ENCODE measurements at places on chromosomes 1 and 21.

- no peak for DNase-seq
Observed at GRCh38 chr1:233340031-233340555, 12.6 kb downstream of the MAP3K21 start.

DNA sequence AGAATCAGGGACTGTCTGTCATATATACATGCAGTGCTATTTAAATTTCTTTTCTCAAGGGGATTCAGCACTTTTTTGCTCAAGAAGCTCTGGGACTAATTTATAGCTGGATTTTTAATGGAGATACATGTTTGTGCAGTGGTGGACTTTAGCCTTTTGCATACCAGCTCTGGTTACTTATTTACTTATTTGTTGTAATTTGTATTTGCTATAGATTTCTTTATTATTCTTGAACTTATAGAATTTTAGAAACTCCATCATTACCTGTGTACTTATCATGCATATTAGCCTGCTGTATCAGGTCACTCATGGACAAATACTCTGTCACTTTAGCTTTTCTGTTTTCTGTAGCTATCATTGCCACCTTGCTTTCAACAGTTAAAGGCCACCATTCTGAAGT, 1296.9 kb upstream of the TMPRSS15 start:
- no peak for DNase-seq

DNA sequence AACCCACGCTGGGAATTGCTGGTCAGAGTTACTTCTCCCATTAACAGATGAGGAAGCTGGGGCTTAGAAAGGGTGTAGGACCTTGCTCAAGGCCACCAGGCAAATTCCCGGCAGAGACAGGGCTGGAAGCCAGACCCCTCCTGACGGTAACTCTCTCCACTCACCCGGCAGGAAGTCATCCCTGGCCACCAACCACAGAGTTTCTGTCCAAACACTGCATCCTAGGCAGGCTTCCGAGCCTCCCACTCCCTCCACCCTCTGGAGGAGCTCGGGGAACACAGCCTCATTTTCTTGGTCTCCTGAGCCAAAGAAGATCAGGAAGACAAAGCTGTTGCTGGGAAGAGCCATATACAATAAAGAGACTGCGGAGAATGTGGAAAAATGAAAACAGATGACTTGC, 25.0 kb upstream of the ZNF436 start:
- no peak for DNase-seq

DNA sequence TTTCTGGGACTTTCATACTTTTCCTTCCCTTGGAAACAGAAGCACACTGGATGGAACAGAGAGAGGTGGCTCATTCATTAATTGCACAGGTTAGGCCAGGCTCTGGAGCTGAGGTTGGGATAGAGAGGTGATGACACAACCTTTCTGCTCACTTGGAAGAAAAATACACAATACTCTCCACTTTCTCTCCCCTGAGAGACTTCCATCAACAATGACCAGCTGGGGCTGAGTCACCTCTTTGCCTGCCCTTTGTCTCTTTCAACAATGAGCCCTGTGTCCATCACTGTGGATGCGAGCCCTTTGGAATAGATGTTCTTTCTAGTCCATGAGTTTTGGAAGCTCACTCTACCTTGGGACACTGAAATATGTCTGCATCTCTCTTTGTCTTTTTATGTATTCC, 43.1 kb downstream of the ATP2B4 start:
- DNase-seq, result no peak

GRCh38 chr1:6330410-6330911, 63.1 kb downstream of the ACOT7 start:
- DNase-seq, result no peak

DNA sequence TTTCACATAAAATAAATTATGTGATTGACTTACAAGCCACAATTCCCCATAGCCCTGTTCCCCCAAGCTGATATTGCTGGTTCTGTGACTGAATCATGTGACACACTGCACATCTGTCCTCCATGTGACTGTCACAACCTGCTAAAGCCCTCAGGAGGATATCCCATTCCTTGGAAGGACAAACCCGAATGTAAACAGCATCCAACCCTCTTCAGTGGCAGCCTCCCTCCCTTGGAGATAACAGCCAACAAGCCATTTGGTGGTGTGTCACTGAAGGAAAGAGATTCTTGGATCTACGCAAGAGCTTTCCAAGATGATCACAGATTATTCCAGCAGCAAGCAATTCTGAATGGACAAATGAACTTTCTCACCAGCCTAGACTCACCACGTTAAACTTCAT, 153.9 kb upstream of the TIAM1 start:
- DNase-seq, result no peak

- peak; percentile 79 for DNase-seq
Observed at GRCh38 chr1:183689762-183690204, 36.7 kb upstream of the APOBEC4 start.

DNA sequence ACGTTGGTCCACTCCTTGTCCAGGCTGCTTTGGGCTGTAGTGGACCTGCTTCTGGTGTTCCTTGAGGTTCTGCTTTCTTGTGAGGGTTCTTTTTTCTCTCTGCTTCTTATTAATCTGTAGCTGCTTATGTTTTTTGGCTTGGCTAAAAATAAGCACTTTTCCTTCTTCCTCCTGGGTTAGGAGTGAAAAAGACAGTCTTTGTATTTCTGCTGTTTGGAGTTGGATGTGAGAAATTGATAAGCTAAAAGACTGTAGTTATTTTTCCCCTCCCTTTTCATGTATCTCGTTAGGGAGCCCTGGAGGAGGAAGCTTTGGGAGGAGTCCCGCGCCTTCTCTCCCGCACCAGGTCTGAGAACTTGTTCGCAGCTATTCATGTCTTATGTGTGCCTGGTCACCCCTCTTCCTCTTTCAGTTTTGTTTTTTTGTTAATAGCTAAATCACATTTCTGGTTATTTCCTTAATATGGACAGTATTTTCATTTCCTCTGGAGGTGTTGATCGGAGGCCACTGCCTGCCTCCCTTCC, 79.0 kb downstream of the GALNT2 start:
- peak; percentile 40 for DNase-seq

- peak; percentile 47 for DNase-seq
Observed at GRCh38 chr1:56533621-56534020, 45.7 kb downstream of the PLPP3 start.

GRCh38 chr1:151773702-151774101, 10.4 kb upstream of the MRPL9 start:
- no peak for DNase-seq

- no peak for DNase-seq
Observed at GRCh38 chr21:35404247-35404646, 355.1 kb upstream of the RUNX1 start.

DNA sequence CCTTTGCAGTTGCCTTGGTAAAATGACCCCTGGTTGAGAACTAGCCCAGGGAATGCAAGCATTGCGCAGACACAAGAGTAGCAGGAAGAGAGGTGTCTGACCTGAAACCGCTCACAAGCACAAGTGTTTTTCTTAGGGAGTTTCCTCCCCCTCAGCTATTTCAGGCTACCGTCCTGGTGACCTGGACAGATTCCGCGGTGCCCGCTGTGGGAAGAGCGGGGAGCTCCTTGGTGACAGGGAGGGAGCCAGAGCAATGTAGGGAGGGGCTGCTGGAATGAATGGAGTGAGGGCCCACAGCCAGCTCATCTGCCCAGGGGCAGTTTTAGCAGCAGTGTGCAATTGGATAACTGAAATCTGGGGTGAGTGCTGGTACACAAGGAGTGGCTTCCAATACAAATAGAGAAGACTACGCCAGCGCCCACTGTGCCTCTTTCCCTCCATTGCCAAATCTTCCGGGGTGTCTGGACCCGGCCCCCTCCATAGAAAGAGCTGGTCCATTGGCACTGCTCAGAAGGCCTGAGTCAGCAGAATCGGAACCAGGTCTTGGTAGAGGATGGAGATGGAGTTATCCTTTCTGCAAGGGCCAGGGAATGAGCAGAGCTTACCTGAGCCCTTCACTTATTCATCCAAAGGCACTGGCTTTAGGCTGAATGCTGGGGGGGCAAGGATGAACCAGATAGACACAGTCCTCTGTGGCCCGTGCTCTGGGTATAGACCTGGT, 82.8 kb downstream of the TRABD2B start:
- DNase-seq, result no peak

- DNase-seq, result no peak
Observed at GRCh38 chr1:167893798-167894197, 20.1 kb downstream of the ADCY10 start.

DNA sequence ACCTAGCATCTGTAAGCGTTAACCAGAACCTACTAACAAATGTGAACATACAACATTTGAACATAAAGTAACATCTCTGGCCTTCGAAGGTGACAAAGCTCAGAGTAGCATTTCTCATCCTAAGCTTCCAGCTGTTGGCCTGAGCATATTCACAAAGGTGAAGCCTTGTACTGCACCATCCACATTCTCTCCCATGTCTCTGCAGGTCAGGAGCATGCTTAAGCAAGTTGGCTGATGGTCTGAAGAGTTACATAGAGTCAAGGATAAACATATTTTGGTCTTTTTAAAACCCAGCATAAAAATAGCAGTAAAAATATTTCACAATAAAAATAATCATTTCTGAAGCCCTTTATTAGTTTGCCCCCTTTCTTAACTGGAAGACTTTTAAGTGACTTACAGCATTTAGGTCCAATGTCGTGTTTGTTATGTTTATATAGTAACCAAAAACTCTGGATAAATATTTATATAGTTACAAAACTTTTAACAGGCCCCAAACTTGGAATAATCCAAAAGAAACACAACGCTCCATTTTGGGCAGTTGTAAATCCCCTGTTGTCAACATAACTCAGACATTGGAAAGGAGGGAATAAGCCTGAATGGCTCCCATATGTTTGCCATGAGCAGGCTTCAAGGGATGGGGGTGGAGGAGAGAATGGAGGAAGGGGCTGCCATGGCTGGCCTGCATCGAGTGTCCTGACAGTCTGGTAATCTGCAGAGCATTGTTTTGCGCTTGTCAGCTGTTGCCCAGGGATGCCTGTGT, 42.8 kb upstream of the ENAH start:
- DNase-seq, result no peak

GRCh38 chr1:180299479-180300221, 69.6 kb downstream of the LHX4 start:
- no peak for DNase-seq

- DNase-seq, result no peak
Observed at GRCh38 chr1:61504305-61504704, 220.6 kb downstream of the TM2D1 start.

DNA sequence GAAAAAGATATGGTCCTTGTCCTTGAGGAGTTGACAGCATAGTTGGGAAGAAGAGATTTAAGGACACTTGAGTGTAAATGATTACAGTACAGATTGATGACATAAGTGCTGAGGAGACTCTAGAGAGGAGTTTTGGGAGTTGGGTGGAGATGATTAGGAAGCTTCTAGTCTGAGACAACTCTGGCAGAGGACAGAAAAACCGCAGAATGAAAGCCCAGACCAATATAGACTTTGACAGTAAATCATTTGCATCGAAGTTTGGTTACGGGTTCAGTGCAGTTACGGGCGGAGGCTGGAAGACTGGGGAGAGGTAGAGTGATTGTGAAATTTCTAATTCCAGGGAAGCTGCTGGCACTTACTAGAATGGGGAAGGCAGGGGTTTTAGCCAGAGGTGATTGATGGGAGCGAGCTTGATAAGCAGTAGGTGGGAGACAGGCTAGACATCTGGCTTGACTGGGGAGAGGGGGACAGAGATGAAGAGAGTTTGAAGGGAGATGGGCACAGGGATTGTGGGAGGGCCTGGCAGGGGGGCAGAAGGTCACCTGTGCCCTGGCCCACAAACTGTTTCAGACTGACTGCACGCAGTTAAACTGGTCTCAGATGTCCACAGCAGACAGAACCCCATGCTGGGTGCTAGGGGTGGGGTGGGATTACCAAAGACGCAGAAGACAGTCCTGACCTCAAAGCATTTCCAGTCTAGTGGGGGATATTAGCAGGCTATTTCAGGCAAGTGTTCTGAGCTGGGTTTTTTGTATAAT, 20.1 kb downstream of the SH2D2A start:
- DNase-seq, result peak; percentile 24

- DNase-seq, result peak; percentile 63
Observed at GRCh38 chr1:81549588-81550127, 251.1 kb upstream of the ADGRL2 start.

DNA sequence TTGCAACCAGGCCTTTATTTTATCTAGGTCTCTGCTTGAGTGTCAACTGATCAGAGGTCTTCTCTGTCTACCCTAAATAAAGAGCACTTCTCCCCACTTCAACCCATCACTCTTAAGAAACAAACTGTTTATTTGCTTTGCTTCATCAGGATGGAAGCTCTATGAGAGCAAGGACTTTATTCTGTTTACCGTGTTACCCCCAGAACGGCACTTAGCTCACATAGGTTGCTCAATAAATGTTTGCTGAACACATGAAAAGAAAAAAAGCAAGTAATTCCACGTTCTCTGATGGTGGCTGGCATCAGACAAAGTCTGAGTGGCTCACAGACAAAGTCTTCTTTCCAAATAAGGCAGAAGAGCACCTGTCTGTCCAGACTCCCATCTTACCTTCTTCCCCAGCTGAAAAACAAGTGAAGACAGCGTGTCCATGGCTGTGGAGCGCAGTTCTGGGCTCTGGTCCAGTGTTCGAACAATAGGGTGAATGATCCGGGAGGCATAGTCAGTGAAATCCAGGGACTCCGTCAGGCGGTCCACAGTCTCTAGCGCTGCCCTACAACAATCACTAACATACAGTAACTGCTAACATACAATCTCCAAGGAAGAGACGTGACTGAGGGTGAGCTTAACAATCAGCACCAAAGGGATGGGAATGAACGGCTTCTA, 22.9 kb downstream of the ANGPTL7 start:
- DNase-seq, result no peak

DNA sequence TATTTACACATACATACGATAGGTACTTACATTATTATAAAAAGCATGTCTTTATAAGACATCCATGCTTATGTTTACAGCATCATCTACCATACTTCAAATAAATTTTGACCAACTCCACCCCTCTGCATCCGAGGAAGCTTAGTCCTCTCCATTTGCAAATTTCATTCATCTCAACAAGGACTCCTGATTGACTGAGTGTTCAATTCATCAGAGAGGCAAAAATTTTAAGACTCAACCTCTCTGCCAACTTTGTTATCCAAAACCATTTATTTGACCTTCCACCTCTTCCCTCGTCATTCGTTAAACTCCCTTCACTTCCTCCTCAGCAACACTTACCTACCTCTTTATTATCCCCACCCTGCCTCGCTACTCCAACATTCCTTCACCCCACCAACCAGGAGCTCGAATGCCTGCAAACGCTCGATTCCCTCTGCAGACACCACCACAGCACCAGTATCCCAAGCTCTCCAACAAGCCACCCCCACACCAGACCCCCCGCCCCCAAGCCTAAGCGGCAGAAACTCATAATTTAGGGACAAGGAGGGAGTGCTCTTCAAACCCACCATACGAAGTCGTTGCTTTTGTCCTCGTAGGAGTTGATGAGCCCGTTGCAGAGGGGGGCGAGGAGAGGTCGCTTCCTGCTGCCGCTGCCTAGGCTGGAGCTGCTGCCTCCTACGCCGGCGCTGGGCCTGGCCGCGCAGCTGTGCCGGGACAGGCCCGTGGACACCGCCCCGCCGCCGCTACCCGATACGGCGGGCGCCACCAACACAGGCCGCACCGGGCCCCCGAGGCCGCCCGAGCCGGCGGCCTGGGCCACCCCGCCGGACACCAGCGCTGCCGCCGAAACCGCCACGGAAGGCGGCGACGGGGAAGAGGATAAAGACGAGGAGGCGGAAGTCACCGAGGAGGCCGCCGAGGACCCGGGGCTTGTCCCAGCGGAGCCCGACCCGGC, 803 bp downstream of the COP1 start:
- DNase-seq, result no peak

- DNase-seq, result no peak
Observed at GRCh38 chr1:245575710-245576109, 420.9 kb downstream of the KIF26B start.
